ENCODE measurements at places on chromosomes 16 and 17.

DNA sequence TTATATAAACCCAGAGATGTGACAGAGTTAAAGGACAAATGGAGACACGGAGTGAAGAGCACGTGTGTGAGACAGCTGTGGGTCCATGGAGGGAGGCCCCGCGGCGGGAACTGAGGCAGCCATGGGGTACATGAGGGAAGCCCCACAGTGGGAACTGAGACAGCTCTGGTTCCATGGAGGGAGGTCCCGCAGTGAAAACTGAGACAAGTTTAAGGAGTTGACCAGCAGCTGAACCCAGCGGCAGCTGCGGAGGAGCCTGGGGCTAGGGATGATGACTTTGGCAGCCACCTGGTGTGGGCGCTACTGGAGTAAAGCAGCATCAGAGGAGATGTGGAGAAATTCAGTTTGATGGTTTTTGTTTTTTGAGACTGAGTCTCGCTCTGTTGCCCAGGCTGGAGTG is 185.1 kb downstream of the RPTOR start:
- DNase-seq: no peak

DNA sequence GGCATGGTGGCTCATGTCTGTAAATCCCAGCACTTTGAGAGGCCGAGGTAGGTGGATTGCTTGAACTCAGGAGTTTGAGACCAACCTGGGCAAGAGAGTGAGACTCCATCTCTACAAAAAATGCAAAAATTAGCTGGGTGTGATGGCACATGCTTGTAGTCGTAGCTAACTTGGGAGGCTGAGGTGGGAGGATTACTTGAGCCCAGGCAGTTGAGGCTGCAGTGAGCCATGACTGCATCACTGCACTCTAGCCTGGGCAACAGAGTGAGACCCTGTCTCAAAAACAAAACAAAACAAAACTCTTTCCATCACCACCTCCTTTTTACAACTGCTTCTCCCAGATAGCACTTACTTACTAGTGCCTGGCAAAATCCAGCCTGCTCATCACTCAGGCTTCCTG is 214.0 kb downstream of the ZFHX3 start:
- DNase-seq: no peak

- DNase-seq: no peak
Measured at GRCh38 chr17:4666296-4666695, 24.8 kb upstream of the ALOX15 start.

- DNase-seq: no peak
Measured at GRCh38 chr16:28304214-28304613, 11.9 kb downstream of the SBK1 start.

DNA sequence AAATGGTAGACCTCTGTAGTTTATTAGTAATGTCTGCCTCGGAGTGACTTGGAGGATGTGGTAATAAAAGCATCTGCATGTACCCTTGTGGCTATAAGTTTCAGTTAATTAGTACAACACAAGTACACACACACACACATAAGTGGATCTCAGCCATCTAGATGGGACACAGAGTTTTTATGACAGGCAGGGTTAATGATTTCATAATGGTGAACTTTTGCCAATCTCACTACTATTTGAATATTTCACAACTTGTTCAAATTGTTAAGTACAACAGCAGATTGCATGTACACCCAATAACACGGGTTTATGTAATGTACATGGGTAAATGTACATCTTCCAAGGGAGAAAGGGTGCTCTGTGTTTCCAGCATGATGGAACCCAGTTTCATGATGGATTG is 511.3 kb upstream of the HSBP1 start:
- DNase-seq: no peak

- DNase-seq: no peak
Measured at GRCh38 chr17:30095507-30096244, 20.9 kb upstream of the NSRP1 start.

DNA sequence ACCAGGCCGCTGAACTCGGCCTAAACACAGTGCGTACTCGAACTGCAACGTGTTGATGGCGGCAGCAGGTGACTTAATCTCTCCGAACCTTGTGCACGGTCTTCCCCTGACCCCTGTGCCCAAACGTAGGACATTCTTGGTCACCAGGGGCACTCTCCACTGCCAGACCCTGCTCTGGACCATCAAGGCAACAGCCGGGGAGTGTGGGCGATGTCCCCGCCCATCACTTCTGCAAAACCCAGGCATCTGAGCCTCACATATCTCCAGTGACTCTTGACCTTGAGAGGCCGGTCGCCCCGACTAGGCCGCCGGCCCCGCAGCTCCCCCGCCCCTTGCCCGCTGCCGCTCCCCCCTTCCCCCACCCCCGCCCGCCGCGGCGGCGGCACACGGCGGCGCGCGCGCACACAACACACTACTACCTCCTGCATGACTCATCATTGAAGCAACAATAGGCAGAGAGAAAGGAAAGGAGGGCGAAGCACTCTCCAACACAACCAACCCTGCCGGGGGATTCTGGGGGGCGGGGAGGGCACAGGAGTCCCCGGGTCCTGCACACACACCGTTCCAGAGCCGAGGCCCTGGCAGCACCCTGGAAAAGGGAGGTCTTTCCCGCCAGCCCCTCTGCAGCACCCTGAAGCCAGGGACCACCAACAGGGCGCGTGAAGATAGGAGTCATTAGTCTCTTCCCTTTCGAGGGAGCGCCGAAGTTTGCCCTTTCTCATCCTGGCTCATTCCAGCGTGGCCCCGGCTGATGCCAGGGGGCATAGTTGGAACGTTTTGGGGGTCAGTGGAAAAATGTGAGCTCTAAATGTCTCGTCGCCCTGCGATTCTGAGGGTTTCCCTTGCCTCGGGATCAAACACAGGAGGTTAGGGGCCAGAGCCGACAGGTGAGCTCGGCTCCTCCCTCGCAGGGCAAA is 1.9 kb downstream of the MNT start:
- DNase-seq: peak; percentile 39

GRCh38 chr17:17755715-17756114 is 74.5 kb downstream of the RAI1 start:
- DNase-seq: no peak

GRCh38 chr17:20053361-20053964 is 44.3 kb downstream of the SPECC1 start:
- DNase-seq: no peak

DNA sequence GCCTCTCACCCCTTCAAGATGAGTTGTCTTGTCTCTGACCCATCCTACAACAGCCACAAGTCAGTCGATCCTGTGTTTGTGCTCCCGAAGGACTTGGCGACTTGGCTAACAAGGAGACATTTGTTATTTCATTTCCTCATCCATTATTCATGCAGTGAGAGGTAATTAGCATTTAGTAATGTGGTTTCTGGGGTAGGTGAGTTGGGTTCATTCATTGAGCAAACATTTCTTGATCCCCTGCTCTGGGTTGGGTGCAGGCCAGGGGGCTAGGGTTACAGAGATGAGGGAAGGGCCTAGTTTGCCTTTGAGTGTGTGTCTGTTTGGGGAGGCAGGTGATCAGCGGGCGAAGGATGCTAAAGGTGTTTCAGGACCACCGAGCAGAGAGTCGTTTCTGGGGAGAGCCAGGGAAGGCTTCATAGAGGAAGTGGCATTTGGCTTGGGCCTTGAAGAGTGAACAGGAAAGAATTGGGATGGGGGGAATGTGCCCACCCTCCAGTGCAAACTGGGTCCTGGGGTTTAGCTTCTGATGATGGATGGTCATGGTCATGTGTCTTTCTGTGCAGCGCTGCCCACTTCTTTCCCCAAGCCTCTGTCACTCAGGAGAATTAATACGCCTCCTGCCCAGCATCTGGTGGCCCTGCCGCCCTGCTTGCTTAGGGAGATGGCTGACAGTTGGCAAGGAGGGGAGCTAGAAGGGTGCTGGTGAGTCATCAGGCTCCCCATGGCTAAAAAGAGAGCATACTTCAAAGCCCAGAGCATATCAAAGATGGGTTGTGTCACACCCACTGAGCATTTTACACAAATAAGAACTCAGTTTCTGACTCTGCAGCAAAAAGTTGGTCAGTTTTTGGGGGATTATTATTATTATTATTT is 38.5 kb downstream of the MSI2 start:
- DNase-seq: peak; percentile 11

- DNase-seq: no peak
Measured at GRCh38 chr16:11621539-11621919, 34.8 kb upstream of the LITAF start.

GRCh38 chr17:50684612-50685333 is 22.9 kb downstream of the ANKRD40 start:
- no peak for DNase-seq

DNA sequence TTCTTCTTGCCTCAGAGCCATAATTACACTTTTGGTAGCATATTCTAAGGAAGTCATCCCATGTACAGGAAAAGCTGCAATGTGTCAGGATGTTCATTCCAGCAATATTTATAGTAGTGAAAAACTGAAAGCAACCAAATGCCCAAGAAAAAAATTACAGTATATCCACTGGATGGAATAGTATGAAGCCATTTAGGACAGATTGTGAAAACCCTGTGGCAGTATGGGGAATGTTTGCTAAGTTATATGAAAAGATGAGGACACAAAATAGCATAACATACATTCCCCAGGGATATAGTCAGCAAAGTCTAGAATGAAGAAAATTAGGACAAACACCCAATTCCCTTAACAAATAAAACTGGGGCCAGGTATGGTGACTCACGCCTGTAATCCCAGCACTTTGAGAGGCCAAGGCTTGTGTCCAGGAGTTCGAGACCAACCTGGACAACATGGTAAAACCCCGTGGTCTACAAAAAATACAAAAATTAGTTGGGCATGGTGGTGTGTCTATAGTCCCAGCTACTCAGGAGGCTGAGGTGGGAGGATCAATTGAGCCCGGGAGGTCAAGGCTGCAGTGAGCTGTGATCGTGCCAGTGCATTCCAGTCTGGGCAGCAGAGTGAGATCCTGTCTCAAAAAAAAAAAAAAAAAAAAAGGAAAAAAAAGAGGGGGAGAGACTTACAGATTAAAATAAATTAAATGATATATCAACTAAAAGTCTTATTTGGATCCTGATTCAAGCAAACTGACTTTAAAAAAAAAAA is 2.3 kb downstream of the LRRC3C start:
- no peak for DNase-seq

- no peak for DNase-seq
Measured at GRCh38 chr16:19771040-19771439, 53.0 kb downstream of the IQCK start.

- no peak for DNase-seq
Measured at GRCh38 chr16:49617016-49617629, 238.8 kb downstream of the ZNF423 start.

DNA sequence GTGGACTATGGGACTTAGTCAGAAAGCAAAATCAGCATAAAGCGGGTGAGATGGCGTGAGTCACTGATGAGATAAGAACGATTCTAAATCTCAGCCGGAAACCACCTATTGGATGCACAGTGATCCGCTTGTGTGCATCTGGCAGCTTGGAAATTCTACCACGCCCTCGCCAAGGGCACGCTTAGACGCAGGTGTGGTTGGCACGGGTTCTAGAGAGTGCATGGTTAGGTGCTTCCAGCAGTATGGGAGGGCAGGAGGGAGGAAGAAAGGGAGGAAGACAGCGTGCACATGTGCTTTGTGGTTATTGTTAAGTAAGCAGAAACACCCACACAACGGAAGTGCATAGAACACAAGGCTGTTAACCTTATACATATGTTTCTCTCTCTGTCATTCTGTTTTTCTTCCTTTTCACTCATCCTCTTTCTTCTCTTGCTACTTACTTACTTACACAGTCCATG is 374.0 kb upstream of the ASIC2 start:
- peak; percentile 24 for DNase-seq

- peak; percentile 36 for DNase-seq
Measured at GRCh38 chr17:1515640-1516387, 598 bp downstream of the INPP5K start.

DNA sequence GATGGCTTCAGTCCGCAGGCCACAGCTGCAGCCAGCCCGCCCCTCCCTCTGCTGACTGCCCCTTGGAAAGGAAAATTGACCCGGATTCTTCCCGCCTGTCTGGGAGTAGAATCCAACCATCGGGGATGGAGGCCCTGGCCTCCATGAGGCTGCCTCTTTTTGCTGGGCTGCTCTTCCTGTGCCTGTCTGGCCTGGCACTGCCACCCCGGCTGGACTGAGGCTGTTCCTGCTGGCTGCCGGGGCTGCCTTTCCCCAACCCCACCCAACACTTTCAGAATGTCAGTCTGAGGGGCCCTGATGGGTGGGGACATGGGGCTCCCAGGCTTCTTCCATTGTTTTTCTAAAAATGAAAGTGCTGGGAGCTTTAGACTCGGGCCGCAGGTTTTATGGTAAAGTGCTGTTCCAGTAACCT is 7.3 kb downstream of the BAHCC1 start:
- DNase-seq: no peak

DNA sequence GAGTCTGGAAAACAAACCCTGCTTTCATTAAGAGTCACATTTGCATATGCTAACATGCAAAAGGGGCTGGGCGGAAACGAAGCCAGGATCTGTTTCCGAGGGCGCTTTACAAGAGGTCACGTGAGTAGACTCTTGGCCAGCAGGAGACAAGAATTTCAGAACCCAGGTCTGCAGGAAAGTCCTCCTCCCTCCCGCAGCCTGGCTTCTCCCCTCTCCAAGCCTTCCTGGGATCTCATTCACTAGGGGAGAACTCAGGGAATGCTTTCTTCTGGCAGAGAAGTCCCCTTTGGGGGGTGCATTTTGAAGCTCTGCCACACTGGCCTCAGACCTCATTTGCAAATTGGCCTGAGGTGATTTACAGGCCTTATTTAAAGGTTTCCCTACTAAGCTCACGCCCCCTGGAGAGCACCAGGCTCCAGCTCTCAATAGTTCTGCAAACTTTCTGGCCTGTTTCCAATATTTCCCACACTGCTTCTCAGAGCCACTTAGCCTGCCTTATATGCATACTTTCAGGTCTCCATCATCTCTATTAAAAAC is 57.2 kb upstream of the CACNG5 start:
- DNase-seq: no peak

DNA sequence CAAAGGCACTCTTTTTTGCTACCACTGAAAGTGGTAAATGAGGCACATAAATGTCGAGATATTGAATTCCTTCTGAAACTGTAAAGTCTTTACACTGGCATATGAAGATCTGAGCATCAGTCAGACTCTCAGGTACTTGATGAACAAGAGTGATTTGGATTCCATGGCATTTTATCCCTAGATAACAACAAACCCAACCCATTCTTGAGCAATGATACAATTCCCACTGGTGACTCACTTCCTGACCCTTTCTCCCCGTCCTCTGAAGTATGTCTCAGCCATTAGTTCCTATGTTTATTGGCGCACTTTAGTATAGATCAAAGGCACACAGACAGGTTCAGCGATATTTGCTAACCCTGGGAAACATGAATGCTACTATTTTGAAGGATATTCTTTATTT is 147.0 kb upstream of the RBFOX1 start:
- no peak for DNase-seq
